ENCODE measurements at places on chromosomes 13 and 19.

DNA sequence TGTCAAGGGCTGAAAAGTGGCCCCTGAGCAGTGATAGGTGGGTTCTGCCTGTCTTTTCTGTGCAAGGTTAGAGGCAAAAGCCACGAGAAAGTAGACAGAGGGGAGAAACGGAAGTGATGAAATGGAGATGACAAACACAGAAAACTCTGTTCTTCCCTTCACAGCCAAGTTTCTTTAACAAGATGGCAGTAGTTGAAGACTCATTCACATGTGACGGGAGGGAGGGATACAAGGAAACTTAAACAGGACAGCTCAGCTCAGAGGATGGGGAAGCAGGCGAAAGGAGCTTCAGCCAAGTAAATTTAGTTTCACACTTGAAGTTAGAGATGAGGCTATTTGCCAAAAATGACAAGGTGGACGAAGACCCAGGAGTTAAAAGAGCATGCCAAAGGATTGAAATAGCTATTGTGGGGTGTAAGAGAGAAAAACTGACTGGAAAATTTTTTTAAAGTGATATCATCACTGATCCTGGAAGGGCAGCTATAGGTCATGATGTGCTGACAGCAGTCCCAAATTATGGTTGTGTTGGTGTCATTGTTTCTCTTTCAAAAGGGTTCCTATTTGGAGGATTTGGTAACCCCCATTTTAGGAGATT, 347.9 kb downstream of the EFNB2 start:
- DNase-seq: no peak

DNA sequence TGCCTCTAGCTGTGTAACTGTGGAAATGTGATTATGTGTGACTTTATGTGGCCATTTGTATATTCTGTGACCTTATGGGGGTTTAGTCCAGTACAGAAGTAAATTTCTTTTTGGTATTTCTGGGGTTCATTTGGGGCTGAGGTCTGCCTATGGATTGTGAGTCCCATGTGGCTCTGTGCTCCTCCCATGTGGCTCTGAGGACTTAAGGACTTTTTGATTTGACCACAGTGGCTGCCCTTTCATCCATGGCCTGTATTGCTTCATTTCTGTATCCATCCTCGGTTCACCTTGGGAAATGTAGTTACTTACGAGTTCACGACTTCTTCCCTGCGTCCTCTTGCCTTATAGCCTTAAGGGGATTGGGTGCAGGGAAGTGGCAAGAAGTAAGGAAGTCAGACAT, 1.0 kb downstream of the ZNF420 start:
- DNase-seq: no peak

GRCh38 chr19:34711890-34712289, 22.2 kb upstream of the ZNF181 start:
- no peak for DNase-seq

DNA sequence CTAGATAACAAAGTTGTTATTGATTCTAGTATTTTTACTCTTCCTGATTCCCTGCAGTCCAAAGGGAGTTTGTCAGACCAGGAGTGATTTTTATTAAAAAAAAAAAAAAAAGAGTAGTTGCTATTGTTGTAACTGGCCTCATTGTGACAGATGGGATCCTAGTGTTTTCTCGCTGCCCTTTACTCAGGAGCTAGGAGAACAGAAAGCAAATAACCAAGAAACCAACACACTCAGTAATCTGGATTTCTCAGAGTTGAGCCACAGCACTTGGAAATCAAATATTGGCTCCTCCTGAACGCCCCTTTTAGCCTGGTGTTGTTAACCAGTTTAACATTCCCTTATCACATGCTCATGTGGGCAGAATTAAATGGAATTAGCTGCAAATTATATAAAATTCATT, 8.3 kb upstream of the PDX1 start:
- DNase-seq: no peak
